Kidney (tissue), 22 donors: ENCODE measurements at places on chromosomes 3 and 15.

- no peak for DNase-seq
Measured at GRCh38 chr3:50592568-50592967, 19.0 kb downstream of the CISH start.

DNA sequence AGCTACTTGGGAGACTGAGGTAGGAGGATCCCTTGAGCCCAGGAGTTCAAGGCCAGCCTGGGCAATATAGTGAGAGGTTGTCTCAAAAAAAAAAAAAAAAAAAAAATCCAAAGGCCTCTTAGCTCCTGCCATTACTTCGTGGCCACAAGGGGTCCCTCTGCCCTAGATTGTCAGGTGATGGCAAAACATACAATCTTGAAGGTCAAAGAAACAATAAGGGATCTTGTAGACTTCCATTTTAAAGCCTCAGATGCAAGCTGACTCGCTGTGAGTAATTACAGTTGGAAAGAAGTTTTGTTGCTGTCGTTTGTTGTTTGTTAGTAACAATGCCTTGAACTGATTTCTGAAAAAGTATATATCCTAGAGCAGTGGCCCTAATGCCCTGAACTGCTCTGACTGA lies 55.9 kb upstream of the PLCL2 start:
- DNase-seq: no peak

- DNase-seq: no peak
Measured at GRCh38 chr15:71455878-71456277, 340.6 kb downstream of the THSD4 start.

- no peak for DNase-seq
Measured at GRCh38 chr3:60669636-60670035, 581.6 kb downstream of the FHIT start.

- DNase-seq: no peak
Measured at GRCh38 chr15:68354923-68355322, 77.0 kb downstream of the ITGA11 start.

DNA sequence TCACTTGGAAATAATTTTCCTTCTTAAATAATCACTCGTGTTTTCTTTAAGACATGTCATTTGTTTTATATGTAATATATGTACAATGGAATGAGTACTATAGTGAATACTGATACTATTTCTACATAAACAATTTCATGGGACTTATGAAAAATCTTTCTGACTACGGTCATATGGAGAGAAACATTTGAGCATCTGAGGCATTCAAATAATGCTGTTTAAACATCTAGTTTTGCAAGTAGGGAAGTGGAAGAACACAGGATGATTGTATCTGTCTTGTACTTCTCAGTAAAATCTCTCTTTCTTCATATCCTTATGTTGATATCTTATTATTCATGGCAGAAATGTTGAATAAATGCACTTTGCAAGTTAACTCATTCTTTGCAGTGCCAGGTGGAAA lies 599.5 kb upstream of the KCNMB2 start:
- no peak for DNase-seq
